ENCODE measurements at places on chromosomes 13 and 19. TPM values are rescaled to one million over a fixed set of nuclear protein-coding genes. Genes with fewer than 3 reads are reported as not detected.

The TPRX2 gene
- total RNA-seq: not detected

The CDADC1 gene
- total RNA-seq: 12.7 TPM

The CFD gene
- 9.4 TPM for total RNA-seq

The ZNF229 gene
- 4.0 TPM for total RNA-seq

- no peak for DNase-seq
These were observed 43.0 kb upstream of the HNRNPA1L2 start for GRCh38 chr13:52599037-52599847.

DNA sequence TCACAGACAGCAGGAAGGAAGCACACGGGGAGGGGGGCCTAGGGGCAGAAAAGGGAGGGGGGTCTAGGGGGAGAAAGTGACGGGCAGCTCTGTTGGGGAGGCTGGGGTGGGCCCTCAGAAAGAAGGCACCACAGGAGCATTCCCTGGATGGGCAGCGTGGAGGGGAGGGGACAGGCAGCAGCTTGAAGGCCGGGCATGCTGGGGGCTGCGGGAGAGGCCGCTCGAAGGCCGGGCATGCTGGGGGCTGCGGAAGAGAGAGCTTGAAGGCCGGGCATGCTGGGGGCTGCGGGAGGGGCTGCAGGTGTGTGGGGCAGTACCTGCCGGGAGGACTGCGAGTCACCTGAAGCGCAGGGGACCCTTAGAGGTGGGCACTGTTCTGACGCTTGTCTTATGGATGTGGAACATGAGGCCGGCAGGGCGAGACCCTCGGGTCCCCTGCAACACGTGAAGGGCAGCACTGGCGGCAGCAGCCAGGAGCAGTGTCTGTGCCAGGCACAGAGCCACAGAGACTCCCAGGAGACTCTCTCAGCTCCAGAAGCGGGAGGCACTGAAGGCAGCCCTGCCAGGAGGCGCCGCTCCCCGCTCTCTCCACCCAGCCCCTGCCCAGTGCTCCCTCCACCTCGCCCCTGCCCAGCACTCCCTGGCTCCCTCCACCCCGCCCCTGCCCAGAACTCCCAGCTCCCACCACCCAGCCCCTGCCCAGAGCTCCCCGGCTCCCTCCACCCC, 13.3 kb downstream of the ZNF787 start:
- DNase-seq: no peak

GRCh38 chr19:55345818-55346724, 6.4 kb downstream of the KMT5C start:
- DNase-seq: no peak

- DNase-seq: no peak
These were observed 186.6 kb downstream of the ZNF536 start for GRCh38 chr19:30558793-30559192.

GRCh38 chr19:51002542-51003311, 1.3 kb upstream of the KLK8 start:
- DNase-seq: no peak

DNA sequence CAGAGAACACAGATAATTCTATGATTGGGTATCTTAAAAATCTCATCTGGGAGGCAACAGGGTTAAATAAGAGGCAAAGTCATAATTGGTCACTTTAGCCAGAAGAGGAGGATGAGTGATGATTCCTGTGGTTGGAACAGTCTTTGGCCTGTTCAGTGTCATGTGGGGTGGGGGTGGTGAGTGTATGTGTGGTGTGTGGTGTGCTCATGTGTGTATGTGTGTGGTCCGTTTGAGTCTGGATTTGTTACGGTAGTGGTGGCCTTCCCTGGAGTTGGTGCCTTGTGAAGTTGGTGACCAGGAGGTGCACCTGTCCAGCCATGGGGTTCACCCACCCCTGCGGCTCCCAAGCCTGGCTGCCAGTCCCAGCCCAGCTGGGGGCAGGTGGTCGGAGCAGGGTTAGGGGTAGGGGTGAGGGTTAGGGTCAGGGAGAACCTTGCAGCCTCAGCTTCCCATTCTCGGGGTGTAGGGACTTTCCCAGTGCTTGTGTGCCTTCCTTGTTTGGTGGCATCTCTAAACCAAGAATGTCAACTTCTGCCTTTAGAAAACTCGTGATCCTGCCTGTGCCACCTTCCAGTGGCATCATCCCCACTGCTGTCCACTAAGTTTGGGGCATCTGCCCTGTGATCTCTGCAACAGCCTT, 97.5 kb downstream of the RAB20 start:
- DNase-seq: no peak

- DNase-seq: no peak
These were observed 21.4 kb upstream of the LILRA2 start for GRCh38 chr19:54551950-54552912.

GRCh38 chr19:24078680-24079079, 8.3 kb upstream of the ZNF254 start:
- no peak for DNase-seq

GRCh38 chr19:41955521-41955920, 3.6 kb downstream of the RABAC1 start:
- DNase-seq: no peak

DNA sequence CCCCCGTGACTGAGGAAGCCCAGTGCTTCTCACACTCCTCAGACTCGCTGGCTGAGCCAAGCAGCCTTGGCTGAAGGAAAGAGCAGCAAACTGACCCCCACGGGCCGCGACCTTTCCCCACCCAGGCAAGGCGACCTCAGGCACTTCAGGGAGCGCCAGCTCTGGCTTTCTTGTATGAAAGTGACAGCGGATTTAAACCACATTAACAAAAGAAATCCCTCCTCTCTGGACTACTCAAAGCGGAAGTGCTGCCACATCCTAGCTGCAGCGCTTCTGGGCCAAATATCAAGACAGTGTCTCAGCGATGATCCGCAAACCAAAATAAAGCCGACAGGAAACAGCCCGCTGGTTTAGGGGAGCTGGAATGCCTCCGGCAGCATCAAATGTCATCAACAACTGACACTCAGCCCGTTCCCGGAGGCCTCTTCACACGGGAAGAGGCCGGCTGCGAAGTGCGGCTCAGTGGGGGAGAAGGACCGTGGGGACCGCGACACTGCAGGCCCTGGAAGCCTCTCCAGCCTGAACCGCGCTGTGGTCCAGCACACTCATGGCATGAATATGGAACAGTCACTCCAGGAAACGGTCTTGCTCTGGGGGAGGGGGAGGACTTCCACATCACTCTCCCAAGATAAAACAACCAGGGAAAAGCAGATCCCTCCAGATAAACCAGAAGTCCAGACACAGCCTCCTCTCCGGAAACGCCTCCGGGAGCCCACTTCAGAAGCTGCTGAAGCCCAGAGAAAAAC, 1.4 kb downstream of the RASA3 start:
- peak; percentile 64 for DNase-seq
